ENCODE measurements at places on chromosomes 1 and 21. TPM values are rescaled to one million over a fixed set of nuclear protein-coding genes. Genes with fewer than 3 reads are reported as not detected.

- no peak overlapping the region for H3K27ac ChIP-seq
- no peaks in the 10 kb centered on the region for H3K27me3 ChIP-seq
- no peak overlapping the region for H3K4me3 ChIP-seq
- no peaks in the 10 kb centered on the region for H3K36me3 ChIP-seq
Measured at GRCh38 chr21:46413365-46413696, 45.4 kb upstream of the DIP2A start.

DNA sequence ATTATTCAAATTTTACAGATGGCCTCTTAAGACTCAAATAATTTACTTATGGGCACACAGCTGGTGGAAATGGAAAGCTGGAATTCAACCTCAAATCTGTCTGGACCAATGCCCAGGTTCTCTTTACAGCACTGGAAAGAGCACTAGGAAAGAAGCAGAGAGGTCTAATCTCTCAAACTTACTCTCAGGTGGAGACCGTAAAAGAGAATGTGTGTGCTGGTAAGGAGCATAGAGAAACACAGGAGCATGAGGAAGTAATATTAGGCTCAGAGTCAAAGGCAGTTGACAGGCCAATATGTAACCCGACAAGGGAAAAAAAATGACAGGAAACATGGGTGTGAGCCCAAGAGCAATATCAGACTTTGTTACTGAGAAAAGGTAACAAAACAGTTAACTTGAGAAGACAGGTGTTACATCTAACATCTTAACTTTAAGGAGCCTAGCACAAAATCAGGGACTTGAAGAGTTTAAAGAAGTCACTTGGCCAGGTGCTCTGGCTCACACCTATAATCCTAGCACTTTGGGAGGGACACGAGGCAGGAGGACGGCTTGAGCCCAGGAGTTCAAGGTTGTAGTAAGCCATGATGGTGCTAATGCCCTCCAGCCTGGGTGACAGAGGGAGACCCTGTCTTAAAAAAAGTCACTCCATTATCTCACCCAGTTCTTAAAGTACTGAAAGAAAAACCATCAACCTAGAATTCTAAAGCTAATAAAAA lies 20.7 kb downstream of the PPP1R15B start:
- H3K4me3 ChIP-seq: no peak overlapping the region
- H3K27ac ChIP-seq: no peak overlapping the region
- no peak for DNase-seq
- no peaks in the 10 kb centered on the region for H3K4me1 ChIP-seq
- no peaks in the 10 kb centered on the region for H3K27me3 ChIP-seq

- H3K4me3 ChIP-seq: no peak overlapping the region
- H3K27ac ChIP-seq: no peak overlapping the region
- no peak for DNase-seq
- no peaks in the 10 kb centered on the region for H3K27me3 ChIP-seq
- H3K36me3 ChIP-seq: no peaks in the 10 kb centered on the region
Measured at GRCh38 chr1:53559854-53560580, 100.8 kb downstream of the DMRTB1 start.

- no peaks in the 10 kb centered on the region for H3K27me3 ChIP-seq
- no peak for DNase-seq
- no peak overlapping the region for H3K27ac ChIP-seq
- H3K4me3 ChIP-seq: no peak overlapping the region
- peaks cover 14% of the 10 kb centered on the region for H3K4me1 ChIP-seq
- no peaks in the 10 kb centered on the region for H3K36me3 ChIP-seq
Measured at GRCh38 chr1:61264825-61265242, 182.5 kb downstream of the NFIA start.

- no peaks in the 10 kb centered on the region for H3K27me3 ChIP-seq
- H3K4me1 ChIP-seq: peaks cover 10% of the 10 kb centered on the region
- H3K27ac ChIP-seq: no peak overlapping the region
Measured at GRCh38 chr21:42006765-42007164, 3.4 kb downstream of the ZBTB21 start.

DNA sequence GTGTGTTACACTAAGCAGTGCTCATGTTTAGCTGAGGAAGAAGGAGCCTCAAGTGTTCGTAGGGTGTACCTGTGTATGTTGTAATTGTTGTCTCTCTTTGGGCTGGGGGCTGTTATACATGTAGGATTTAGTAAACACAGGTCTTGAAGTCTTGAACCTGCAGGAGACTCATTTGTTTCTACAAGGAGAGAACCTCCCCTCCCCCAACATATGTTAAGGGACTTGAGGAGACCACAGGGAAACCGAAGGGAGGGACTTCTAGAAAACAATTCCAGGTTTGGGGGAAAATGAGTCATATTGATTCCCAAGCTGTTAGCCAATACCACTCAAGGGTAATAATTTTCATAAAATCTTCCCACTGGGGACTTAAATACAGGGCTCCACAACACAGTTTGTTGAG lies 25.0 kb upstream of the AGBL4 start:
- H3K4me3 ChIP-seq: peak overlapping the region; percentile 55
- no peaks in the 10 kb centered on the region for H3K36me3 ChIP-seq
- no peak overlapping the region for H3K27ac ChIP-seq
- no peak for DNase-seq
- no peaks in the 10 kb centered on the region for H3K4me1 ChIP-seq

- DNase-seq: no peak
- no peaks in the 10 kb centered on the region for H3K36me3 ChIP-seq
- H3K27ac ChIP-seq: no peak overlapping the region
- H3K4me1 ChIP-seq: no peaks in the 10 kb centered on the region
Measured at GRCh38 chr1:70864302-70864701, 183.3 kb downstream of the PTGER3 start.

The G0S2 gene
- total RNA-seq: 73.5 TPM

DNA sequence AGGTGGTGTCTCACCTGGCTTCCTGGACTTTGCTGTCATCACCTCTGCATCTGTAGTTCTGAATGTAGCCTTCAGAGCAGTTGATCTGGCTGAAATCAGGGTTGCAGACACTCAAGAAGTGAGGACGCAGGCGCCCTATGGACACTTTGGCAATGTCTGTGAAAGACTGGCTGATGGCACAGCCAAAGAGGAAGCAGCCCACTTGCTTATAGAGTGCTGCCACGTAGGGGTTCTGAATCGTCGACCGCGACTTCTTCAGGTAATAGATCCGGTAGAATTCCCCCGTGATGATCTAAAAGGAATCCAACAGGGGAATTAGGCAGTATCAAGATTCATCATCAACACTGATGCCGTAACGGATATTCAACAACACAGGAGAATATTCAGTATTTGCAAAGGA lies 55.1 kb downstream of the PLPP3 start:
- peaks cover 10% of the 10 kb centered on the region for H3K4me1 ChIP-seq
- H3K36me3 ChIP-seq: no peaks in the 10 kb centered on the region
- H3K4me3 ChIP-seq: no peak overlapping the region
- DNase-seq: no peak
- no peak overlapping the region for H3K27ac ChIP-seq
- H3K27me3 ChIP-seq: no peaks in the 10 kb centered on the region

DNA sequence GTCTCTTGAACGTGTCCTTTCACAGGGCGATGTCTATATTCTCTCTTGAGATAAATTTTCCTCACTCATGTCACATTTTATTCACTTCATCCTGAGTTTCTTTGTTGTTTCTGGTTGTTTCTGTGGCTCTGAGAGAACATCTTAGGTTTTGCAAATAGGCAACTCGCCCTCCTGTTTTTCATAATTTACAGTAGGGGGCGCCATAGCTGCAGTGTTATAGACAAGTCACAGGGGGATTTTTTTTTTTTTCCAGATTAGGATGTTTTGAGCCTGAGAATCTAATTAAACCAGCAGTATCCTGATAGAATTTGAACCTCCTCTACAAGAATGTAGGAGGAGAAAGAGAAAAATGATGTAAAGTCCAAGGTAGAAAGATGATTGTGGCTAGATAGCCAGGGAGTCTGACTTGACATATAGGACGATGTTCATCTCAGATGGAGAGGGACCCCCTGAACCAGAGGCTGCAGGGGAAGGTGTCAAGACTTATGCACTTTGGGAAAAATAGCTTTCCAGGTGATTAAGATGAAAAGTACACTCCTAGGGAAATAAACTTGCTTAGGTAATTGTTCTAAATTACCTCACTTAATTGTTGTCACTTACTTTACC lies 76.3 kb downstream of the ZP4 start:
- H3K36me3 ChIP-seq: no peaks in the 10 kb centered on the region
- no peaks in the 10 kb centered on the region for H3K4me1 ChIP-seq
- no peaks in the 10 kb centered on the region for H3K27me3 ChIP-seq

The SYPL2 gene
- 46.1 TPM for total RNA-seq

The PCP4L1 gene
- 3.0 TPM for total RNA-seq

DNA sequence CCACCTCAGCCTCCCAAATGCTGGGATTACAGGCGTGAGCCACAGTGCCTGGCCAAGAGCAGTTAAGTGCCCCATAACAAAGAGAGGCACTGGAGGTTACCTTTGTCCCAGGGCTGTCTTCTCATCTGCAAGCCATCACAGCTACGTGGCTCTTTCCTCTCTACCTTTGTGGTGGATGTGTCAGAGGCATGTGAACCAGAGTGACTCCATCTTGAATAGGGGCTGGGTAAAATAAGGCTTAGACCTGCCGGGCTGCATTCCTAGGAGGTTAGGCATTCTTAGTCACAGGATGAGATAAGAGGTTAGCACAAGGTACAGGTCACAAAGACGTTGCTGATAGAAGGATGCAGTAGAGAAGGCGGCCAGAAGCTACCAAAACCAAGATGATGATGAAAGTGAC lies 59.4 kb upstream of the POU2F1 start:
- no peak overlapping the region for H3K27ac ChIP-seq
- no peak overlapping the region for H3K4me3 ChIP-seq
- no peak for DNase-seq

The EBNA1BP2 gene
- 74.0 TPM for total RNA-seq

GRCh38 chr1:229897501-229897900 lies 169.5 kb upstream of the GALNT2 start:
- H3K4me3 ChIP-seq: no peak overlapping the region
- no peak for DNase-seq
- no peaks in the 10 kb centered on the region for H3K36me3 ChIP-seq
- H3K27ac ChIP-seq: no peak overlapping the region
- no peaks in the 10 kb centered on the region for H3K27me3 ChIP-seq

DNA sequence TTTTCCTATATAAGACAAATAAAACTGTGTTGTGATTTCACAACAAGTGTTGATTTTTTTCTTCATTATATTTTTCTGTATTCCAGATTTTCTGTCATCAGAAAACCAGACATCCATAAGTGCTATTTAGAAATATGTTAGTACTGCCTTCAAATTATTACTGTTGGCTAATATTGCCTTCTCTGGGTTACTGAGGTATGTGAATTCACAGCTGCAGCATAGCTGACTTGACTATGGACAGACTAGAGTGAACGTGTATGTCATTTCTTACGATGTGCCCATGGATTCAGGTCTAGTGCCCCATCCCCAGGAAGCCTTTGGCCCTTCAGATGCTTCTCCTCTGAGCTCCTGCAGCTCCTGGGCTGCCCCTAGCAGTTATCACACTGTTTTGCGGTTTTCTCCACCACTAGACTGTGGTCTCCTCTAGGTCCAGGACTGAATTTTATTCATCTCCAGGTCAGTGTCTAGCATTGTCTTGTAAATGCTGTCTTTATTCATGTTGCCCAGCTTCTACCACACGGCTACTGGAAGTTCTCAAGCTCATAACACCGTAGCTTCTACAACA lies 118.5 kb downstream of the FGGY start:
- H3K36me3 ChIP-seq: no peaks in the 10 kb centered on the region
- no peaks in the 10 kb centered on the region for H3K27me3 ChIP-seq
- H3K4me1 ChIP-seq: no peaks in the 10 kb centered on the region
- DNase-seq: no peak
- no peak overlapping the region for H3K27ac ChIP-seq
- no peak overlapping the region for H3K4me3 ChIP-seq

DNA sequence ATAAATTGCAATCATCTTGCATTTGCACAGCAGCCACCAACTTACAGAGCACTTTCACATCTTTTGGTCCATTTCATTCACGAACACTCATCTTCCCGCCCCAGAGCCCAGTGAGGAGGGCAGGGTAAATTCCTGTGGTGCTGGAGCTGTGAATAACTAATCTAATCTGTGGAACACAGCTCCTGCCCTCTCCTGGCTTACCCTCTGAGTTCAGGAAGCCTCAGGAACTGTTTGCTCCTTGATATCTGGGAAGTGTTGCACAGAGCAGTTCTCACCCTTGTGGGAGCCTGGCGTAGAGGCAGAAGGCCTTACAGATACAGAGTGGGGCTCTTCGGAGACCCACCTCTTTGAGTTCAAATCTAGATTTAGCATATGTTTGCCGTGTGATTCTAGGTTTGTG lies 11.6 kb upstream of the RD3 start:
- H3K4me1 ChIP-seq: no peaks in the 10 kb centered on the region
- H3K27ac ChIP-seq: no peak overlapping the region
- H3K4me3 ChIP-seq: no peak overlapping the region
- no peak for DNase-seq

GRCh38 chr1:86105533-86105866 lies 51.1 kb downstream of the COL24A1 start:
- no peaks in the 10 kb centered on the region for H3K36me3 ChIP-seq
- H3K4me1 ChIP-seq: no peaks in the 10 kb centered on the region
- H3K27ac ChIP-seq: no peak overlapping the region
- DNase-seq: no peak
- H3K4me3 ChIP-seq: no peak overlapping the region

- no peak overlapping the region for H3K4me3 ChIP-seq
- H3K36me3 ChIP-seq: no peaks in the 10 kb centered on the region
- no peak overlapping the region for H3K27ac ChIP-seq
- peaks cover 58% of the 10 kb centered on the region for H3K4me1 ChIP-seq
Measured at GRCh38 chr1:42942444-42942843, 16.2 kb downstream of the SLC2A1 start.

- no peaks in the 10 kb centered on the region for H3K36me3 ChIP-seq
- no peaks in the 10 kb centered on the region for H3K4me1 ChIP-seq
- no peak for DNase-seq
- H3K27me3 ChIP-seq: no peaks in the 10 kb centered on the region
- H3K4me3 ChIP-seq: no peak overlapping the region
- H3K27ac ChIP-seq: no peak overlapping the region
Measured at GRCh38 chr21:14838400-14838799, 226.4 kb downstream of the NRIP1 start.

GRCh38 chr1:36763771-36764170 lies 270.5 kb downstream of the GRIK3 start:
- no peaks in the 10 kb centered on the region for H3K4me1 ChIP-seq
- no peak overlapping the region for H3K27ac ChIP-seq
- no peak overlapping the region for H3K4me3 ChIP-seq
- DNase-seq: no peak
- H3K27me3 ChIP-seq: no peaks in the 10 kb centered on the region
- H3K36me3 ChIP-seq: no peaks in the 10 kb centered on the region

DNA sequence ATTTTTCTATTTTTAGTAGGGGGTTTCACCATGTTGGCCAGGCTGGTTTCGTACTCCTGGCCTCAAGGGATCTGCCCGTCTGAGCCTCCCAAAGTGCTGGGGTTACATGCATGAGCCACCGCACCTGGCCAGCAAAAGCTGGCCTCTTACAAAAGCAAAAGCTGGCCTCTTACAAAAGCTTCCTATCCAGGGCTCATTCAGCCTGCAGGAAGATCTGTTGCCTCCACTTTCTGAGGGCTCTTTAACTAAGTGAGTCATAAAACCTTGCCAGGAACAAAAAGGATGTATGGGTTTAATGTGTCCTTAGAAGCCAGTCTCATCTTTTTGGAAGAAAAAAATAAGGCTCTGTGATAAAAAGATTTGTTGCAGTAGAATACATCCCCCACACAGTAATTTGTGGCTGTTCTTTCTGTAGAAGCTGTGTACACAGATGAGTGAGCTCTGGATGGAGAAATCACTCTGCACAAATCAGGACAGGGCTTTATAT lies 15.0 kb downstream of the HTR1D start:
- no peak overlapping the region for H3K4me3 ChIP-seq
- no peaks in the 10 kb centered on the region for H3K27me3 ChIP-seq
- H3K4me1 ChIP-seq: no peaks in the 10 kb centered on the region
- no peak for DNase-seq
- no peak overlapping the region for H3K27ac ChIP-seq

The OR2T11 gene
- not detected for total RNA-seq

GRCh38 chr1:58699011-58699762 lies 675 bp downstream of the MYSM1 start:
- H3K36me3 ChIP-seq: no peaks in the 10 kb centered on the region
- H3K4me3 ChIP-seq: peak overlapping the region; percentile 80
- DNase-seq: no peak
- H3K27me3 ChIP-seq: no peaks in the 10 kb centered on the region
